ENCODE measurements at places on chromosomes 6 and 20.

DNA sequence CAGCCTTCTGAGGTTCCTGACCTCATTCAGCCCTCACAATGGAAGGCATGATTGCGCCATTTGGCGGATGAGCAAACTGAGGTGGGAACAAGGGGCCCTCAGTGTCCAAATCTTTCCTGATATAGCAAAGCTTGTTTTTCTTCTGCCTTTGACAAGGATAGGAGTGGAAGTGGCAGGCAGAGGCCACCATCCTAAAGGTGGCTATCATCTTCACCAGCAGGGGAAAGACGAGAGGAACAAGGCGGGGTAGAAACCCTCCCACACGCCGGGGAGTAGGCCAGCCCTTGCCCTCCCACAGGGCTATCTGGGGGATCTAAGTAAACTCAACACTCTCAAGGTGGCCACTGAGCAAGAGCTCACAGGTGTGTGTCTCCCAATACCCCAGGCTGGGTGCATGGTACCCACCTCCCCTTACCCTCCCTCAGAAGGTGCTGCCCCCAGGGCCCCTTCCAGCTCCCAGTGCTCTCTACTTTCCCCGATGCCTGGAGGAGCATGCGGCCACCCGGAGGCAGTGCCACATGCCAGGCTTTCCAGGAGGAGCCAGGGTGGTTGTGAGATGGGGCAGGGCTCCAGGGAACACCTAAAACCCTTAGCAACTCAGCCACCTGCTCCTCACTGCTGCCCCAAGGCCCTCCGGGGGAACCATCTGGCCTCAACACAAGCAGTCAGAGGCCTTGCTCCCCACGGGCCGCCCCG is 11.2 kb downstream of the SPDEF start:
- no peak for DNase-seq

DNA sequence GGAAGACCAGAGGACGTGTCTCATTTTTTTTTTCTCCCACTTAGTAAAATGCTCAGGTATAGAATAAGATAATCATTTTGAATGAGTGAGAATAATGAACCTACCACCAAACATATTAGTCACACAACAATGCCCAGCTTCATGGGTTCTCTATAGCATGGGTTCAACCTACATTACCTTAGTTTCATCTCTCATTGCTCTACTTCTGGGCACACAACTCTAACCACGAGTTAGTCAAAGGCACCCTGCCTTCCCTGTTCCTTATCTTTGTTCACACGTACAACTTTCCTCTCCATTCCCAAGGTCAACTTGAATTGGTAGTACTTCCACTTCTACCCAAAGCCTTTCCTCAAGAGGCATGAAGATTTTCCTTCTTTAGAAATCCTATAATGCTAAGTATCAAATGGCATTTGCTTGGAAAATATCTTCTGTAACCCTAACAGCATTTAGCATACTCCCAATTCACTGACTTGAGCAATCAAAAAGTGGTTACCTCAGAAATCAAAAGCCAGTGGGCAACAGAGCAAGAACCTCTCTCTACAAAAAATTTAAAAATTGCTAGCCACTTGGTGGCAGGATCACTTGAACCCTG is 20.9 kb downstream of the DEK start:
- DNase-seq: no peak

- no peak for DNase-seq
Observed at GRCh38 chr20:16378712-16379370, 194.4 kb downstream of the KIF16B start.

- peak; percentile 52 for DNase-seq
Observed at GRCh38 chr6:15901141-15902115, 227.5 kb upstream of the MYLIP start.

DNA sequence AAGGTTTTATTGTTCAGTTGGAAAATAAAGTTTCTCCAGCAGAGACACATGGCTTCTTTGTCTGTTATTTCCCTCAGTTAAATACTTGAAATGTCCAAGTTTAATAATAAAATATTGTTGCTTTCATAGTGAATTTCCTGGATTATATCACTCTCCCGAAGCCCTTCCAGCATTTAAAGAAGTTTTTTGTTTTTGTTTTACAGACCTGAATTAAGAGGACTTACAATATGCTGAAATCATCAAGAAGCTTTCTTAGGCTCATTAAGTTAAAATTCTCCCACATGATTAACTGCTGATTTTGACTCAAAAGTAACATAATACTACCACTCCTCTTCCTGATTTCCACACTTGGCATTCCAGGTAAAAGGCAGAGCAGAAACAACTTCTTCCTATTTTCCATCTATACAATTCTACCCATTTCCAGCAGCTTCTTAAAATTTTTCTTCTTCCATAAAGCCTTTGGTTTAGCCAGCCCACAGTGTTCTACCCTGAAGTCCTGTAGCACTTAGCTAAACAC is 35.8 kb downstream of the PDSS2 start:
- DNase-seq: no peak

- no peak for DNase-seq
Observed at GRCh38 chr20:48815537-48815936, 12.3 kb downstream of the PREX1 start.

DNA sequence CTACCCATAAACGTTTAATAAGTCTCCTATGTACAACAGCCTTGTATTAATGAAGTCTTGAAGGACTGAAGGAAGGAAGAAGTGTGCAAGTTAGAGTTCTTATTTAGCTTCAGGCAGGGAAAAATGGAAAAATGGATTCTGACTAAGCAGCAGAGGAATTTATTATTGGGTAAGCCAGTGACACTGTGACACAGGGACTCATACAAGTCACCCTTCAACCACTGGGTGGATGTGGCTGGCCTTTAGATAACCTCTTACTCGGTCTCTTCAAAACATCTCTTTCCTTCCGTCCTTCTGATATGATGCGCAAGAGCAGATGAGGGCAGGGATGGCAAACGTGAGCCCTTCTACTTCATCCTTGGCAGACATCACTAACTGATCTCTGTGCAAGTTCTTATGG is 145.6 kb downstream of the DHX35 start:
- no peak for DNase-seq

- DNase-seq: no peak
Observed at GRCh38 chr6:120857422-120857821, 476.9 kb downstream of the TBC1D32 start.

DNA sequence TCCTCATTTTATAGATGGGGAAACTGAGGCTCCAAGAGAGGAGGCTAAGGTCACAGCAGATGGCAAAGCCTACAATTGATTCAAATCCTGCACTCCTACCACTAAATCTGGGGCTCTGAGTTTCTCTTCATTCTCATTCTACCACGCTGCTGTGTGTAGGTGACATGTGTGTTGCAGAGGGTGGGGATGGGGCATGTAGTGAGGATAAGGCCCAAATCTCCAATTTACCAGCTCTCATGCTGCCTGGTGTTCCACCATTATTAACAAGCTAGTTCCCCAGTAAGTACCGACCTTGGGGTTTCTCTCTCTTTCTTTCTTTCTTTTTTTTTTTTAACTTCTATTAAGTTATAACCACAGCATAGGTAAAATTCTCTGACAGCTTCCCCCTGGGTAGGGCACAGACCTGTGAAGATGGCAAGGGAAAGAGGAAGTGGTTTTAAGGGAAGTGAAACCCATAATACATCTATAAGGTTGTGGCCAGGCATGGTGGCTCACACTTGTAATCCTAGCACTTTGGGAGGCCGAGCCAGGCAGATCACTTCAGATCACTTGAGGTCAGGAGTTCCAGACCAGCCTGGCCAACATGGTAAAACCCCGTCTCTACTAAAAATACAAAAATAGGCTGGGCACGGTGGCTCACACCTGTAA is 13.0 kb upstream of the MATN4 start:
- peak; percentile 17 for DNase-seq

DNA sequence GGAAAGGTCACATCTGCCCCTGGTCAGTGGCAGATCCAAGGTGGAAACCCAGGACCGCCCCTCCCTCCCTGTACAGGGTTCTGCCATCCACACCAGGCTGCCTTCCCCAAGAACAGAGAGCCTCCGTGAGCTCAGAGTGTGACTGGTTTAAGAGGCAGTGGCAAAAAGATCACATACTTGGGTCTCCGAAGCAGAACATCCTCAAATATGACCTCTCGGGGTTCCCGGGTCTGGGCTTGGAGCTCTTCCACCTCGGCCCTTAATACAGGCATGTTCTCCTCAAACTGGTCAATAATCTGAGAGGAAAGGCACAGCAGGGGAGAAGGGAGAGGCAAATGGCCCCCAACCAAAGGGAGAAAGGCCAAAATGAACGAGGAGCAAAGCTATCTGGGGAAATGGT is 14.8 kb downstream of the C20orf96 start:
- DNase-seq: no peak

GRCh38 chr6:162325051-162325450 is 402.5 kb downstream of the PRKN start:
- DNase-seq: no peak

GRCh38 chr6:79671600-79672266 is 40.6 kb downstream of the SH3BGRL2 start:
- DNase-seq: peak; percentile 48

DNA sequence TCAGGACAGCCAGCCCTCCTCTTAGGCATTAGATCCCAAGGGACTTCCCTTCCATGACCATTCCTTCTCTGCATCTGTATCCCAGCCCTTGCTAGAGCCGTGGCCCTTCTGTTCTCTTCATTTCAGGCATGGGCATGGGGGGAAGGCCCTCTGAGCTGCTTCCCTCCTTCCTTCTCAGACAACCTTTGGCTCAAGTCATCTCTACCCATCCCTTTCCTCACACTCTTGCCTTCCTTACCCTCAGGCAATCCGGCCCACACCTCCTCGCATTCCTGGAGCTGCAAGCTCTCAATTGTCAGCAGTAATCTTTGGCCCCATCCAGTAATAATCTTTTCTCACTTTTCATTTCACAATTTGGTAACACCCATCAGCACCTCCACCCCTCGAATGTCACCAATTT is 426.9 kb upstream of the JARID2 start:
- no peak for DNase-seq

DNA sequence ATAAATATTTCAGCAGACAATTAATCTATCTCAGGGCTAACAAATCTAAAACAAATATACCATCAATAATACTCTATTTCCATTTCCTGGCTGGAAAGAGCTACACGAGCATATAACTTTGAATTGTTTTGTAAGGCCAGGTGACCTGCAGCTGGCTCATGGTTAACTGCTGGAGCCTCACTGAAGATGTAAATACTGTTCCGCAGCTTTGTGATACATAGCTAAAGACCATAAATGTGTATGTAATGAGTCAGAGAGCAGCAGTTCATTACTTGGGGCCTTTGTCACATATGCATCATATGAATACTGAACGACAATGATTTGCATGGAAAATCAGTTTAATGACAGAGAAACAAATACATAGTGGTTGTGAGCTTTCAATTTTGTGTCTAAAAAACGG is 109.4 kb upstream of the CCN2 start:
- DNase-seq: no peak

- DNase-seq: no peak
Observed at GRCh38 chr20:59824711-59825562, 108.5 kb downstream of the SYCP2 start.

GRCh38 chr20:62425281-62426058 is 1.9 kb downstream of the RBBP8NL start:
- no peak for DNase-seq

DNA sequence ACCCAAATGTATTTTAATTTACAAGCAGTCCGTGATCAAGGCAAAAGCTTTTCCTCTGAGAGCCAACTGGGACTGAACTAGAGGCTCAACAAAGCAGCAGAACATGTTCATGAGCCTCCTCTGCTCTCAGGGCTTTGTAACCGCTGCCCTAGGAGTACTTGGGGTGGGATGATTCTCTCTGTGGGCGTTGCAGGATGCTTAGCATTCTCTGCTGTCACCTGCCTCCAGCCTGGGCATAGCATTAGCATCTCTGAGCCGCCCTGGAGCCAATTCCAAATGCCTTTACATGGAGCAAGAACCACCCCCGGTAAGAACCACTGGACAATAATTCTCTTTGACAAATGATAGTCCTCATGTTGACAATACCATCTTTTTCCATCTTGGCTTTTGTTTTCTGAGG is 237.6 kb upstream of the CDH4 start:
- DNase-seq: no peak

GRCh38 chr20:29497261-29497671 is 1760.2 kb upstream of the DEFB115 start:
- peak; percentile 49 for DNase-seq

DNA sequence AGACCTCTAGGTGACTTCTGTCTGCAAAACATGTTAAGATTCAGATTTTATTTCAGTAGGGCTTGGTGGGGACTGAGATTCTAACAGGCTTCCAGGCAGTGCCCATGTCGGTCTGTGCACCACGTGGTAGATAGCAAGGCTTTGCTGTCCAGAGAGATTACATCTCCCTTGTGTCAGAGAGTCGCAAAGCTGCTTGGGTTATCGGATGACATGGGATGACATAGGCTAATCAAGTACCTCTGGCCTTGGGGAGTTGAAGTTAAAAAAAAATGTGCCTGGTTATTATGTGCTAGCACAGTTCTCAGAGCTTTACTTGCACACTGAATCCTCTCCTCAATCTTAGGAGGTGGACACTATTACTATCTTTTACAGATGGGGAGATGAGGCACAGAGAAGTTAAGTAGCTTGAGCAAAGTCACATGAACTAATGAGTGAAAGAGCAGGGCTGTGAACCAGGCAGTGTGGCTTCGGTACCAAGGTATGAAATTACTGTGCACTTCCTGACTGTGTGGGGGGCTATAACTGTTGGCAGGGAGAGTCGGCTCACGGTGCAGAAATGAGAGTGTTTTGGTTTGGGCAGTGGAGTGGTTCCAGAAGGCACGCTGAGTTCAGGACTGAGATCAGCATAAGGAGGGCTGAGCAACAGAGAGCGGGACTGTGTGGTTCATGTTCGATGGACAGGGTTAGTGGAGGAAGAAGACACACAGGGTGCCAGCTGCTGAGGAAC is 41.1 kb downstream of the FARS2 start:
- DNase-seq: peak; percentile 64

DNA sequence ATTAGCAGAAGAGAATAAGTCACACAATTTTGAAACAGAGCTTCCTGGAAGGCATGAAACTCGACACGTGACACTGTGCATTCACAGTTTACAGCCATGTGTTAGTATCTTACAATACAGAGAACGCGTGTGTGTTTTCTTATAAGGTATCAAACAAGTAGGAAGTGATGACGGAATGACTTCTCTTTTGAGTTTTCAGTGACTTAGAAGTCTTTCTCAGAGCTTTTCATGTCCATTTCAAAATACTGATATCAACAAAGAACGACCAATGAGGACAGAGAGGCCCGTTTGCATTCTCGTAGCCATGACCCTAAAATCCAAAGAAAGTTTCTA is 36.6 kb upstream of the DUSP22 start:
- no peak for DNase-seq

DNA sequence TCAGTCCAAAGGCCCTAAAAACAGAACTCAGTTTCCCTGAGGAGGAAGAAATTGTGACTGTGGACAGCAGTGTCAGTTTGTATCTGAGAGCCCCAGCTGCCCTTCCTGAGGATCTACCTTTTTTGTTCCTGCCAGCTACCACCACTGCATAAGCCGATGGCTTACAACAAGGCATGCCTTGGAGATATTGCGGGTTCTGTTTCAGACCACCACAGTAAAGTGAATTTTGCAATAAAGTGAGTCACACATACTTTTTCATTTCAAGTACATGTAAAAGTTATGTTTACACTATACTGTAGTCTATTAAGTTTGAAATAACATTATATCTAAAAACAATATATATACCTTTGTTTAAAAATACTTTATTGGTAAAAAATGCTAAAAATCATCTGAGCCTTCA is 9.6 kb upstream of the CST3 start:
- no peak for DNase-seq

Measured in stimulated activated CD4-positive, alpha-beta T cell treated with anti-CD3 and anti-CD28 coated beads, Interleukin-15, amount 100 ng/mL, for 24 hours (primary cell).